ENCODE measurements at places on chromosomes 16 and 17.
A peak's percentile ranks its signal among the peaks of the same experiment; 100 is the strongest.

DNA sequence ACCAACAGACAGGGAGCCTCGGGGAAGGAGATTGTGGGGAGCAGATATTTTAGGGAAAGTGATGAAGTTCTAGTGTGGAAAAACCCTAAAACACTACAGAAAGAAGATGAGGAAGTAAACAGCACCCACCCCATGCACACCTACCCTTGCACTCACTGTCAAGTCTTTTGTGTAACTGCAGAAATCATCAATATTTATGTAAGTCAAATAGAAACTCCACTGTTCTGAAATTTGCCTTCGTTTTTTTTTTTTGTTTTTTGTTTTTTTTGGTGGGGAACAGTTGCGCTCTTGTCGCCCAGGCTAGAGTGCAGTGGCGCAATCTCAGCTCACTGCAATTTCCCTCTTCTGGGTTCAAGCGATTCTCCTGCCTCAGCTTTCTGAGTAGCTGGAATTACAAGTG is 273.4 kb downstream of the CPPED1 start:
- DNase-seq, result no peak

GRCh38 chr17:67503184-67503583 is 126.1 kb downstream of the PITPNC1 start:
- DNase-seq, result peak; percentile 36

DNA sequence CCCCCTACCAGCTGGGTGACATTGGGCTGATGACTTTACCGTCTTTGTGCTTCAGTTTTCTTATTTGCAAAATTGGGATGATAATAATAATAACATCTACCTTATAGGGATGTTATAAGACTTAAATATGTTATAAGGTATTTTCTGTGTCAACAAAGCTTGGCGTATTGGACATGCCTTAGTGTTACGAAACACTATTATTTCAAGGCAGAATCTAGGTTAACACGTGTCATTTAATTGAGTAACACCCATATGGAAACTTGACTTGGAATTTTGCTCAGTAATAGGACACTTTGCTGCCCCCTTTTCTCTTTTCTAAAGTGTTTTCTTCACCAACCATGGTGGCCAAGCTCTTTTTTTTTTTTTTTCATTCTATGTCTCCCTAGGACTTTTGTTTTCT is 294.2 kb upstream of the SALL1 start:
- no peak for DNase-seq

- no peak for DNase-seq
Observed at GRCh38 chr17:81325714-81326358, 30.7 kb upstream of the SLC38A10 start.

DNA sequence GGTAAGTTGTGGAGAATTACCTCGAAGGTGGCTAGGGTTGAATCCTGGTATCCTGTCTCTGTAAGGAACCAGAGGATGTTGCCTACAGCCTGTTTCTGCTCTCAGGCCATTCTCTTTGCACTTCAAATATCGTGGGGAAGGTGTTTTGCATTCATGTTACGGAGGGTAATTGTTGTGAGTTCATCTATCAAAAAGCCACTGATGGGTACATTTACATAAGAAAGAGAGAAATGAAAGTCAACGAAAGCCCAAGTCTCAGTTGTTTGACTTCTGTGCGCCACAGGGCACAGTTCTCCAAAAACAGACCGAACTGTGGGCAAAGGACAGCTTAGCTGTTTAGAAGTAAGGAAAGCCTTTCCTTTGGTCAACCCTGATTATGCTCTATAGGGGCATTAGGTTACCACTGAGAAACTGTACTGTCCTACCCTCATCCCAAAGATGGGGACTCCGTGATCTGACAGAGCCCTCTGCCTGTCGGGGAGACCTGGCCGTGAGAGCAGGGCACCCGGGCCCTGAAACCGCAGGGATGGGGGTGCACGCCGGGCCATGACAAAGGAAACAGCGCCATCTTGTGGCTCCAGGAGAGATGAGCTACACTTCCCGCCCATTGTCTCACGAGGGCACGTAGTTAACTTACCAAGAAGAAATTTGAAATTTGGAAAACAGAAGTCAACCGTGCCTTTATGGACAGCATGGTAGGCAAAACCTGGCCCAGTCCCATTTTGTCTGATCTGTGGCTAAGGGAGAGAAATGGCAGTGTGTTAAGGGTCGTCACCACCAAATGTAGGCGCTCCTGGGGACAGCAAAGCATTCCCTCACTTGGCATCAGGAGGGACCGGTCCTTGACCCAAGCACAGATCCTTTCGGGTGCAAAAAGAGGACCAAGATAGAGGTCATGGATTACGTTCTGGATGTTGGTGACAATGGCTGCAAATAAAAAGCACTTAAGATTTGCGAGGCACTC is 74.5 kb upstream of the DYNLRB2 start:
- peak; percentile 64 for DNase-seq

- no peak for DNase-seq
Observed at GRCh38 chr16:4702466-4702808, 9.1 kb downstream of the NUDT16L1 start.

- DNase-seq, result peak; percentile 40
Observed at GRCh38 chr16:1331712-1332617, 1.5 kb upstream of the BAIAP3 start.

DNA sequence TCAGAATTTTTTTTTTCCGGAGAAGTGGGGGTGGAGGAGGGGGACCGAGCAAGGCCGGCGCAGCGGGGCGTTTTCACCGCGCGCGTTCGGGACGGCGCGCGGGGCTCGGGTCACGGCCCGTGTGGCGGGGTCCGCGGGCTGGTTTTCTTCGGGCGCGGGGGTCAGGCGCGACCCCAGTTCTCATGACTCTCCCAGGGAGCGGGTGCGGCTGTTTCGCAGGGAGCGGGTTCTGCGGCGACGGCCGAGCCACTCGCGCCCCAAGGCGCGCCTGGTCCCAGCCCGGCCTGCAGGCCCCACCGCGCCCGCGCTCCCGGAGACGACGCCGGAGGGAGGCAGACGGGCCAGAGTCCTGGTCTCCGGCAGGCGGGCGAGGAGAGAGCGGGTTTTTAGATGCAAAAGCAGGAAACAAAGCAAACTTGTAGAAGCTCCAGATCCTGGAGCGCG is 1.0 kb downstream of the BAHCC1 start:
- DNase-seq, result no peak

- DNase-seq, result no peak
Observed at GRCh38 chr17:1522626-1523025, 6.2 kb upstream of the INPP5K start.

DNA sequence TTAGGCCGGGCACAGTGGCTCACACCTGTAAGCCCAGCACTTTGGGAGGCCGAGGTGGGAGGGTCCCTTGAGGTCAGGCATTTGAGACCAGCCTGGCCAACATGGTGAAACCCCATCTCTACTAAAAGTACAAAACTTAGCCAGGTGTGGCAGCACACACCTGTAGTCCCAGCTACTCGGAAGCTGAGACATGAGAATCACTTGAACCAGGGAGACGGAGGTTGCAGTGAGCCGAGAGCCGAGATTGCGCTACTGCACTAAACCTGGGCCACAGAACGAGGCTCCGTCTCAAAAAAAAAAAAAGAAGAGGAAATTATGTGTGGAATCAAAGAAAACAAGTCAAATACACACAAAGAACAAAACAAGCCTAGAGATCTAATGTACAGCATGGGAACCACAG is 16.1 kb upstream of the MPRIP start:
- no peak for DNase-seq

GRCh38 chr16:13348416-13348815 is 447.0 kb downstream of the SHISA9 start:
- DNase-seq, result no peak

DNA sequence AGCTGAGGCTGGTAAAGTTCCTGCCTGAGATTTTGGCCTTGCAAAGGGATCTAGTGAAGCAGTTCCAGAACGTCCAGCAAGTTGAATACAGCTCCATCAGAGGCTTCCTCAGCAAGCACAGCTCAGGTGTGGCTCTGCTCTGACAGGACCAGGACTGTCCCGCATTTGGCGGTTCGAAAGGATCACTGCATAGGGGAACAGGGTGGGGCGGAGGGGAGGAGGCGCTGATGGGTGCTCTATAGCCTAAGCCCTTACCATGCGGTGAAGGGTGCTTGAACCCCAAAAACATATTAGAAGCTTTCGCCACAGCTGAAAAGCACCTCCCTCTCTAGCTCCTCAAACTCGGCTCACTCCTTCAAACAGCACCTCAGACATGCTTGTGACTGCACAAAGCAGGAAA is 29.9 kb upstream of the ENDOV start:
- DNase-seq, result no peak

DNA sequence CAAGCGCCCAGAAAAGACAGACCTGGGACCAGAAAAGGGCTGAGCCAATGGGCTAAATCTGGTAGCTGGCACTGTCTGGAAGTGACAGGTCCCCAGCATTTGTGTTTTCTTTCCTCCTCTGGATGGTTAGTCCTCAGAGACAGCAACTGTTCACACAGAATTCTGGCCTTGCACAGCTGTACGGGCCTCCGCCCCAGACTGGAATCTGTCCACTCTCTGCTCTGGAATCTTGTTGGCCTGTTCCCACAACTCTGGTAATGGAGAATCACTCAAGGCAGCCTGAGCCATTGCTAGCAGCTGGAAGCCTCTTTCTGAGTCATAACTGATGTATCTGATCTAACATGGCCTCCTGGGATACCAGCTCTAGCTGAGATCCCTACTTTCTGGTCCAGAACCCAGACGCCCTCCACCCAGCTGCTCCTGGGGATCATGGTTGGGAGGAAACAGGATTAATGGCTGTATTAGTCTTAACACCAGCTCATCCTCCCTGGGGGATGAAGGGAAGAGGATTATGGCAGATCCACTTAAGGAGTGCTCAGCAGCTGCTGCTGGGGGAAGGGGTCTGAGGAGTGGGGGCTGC is 9.1 kb downstream of the ZNF668 start:
- no peak for DNase-seq

- no peak for DNase-seq
Observed at GRCh38 chr17:18027280-18027679, 11.7 kb downstream of the ATPAF2 start.

DNA sequence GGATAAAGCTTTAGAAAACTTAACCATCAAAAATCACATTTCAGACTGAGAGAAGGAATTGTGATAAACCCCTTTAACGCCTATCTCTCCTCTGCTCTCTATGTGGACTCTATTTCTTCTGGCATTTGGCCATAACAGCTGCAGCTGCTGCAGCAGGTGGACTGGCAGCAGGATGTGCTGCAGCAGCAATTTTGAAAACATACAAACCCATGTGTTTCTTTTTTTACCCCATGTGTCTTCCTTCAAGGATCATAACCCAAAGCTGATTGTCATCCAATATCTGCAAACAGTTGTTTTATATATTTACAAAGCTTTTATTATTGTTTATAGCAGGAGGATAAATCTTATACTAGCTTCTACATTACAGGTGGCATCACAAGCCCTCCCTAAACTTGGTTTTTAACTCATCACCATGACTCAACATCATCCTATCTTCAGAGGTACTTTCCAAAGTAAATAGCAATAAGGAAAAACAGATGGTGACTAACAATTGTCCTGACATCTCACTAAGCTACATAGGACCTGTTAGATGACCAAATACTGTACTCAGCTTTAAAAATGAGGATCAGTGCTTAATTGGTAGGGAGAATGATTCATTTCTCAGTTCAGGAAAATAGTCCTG is 14.5 kb upstream of the KRTAP9-2 start:
- DNase-seq, result no peak

DNA sequence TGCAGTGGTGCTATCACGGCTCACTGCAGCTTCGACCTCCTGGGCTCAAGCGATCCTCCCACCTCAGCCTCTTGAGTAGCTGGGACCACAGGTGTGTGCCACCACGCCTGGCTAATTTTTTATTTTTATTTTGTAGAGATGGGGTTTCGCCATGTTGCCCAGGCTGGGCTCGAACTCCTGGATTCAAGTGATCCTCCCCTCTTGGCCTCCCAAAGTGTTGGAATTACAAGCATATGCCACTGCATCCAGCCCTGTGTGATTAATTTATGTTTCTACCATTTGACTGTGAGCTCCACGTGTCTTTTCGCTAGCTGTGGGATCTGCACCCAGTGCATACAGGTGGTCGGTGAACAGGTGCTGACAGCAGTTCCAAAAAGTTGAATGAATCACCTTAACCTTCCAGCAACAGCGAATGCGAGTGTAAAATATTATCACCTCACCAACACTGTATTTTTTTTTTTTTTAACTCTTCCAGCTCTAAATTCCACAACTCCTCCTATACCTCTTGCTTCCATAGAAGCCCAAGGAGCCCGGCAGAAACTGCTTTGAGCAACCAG is 484 bp upstream of the NUDT7 start:
- DNase-seq, result no peak

DNA sequence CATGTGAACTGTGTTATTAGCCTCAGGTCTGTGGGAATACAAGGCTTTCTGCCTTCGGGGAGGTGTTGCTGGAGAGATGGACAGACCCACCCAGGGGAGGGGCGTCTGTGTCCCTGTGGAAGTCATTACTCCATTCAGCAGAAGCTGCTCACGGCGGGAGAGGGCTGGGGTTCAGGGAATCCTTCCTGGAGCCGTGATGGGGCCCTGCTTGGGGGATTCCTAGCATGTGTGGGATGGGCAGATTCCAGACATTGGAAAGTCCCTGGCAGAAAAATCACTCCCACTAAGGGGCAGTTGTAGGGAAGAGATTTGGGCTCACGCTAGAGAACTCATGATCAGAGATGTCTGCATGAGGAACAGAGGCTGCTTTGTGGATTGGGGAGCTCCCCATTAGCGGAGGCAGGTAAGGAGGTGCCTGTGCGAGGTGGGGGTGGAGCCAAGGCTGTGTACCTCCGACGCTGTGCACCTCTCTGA is 56.3 kb upstream of the IL34 start:
- no peak for DNase-seq

DNA sequence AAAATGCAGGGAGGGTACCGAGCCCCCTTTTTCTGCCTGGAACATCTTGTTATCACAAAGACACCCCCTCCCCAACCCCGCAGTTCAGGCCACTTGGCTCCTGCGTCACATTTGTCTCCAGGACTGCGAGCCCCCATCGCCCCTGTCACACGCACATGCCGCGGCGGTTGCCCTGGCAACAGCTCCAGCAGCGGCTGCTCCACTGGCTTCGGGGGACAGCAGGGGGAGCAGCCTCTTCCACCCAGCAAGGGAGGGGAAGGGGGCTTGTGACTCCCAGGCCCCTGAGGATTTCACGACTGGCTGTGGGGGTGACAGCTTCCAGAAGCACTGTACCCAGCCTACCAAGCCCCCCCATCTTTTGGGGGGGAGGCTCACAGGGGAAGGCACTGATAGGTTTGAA is 2.6 kb downstream of the BAIAP3 start:
- no peak for DNase-seq

GRCh38 chr16:84024854-84025253 is 17.7 kb downstream of the SLC38A8 start:
- DNase-seq, result no peak
